ENCODE measurements at places on chromosomes 7 and 10.

DNA sequence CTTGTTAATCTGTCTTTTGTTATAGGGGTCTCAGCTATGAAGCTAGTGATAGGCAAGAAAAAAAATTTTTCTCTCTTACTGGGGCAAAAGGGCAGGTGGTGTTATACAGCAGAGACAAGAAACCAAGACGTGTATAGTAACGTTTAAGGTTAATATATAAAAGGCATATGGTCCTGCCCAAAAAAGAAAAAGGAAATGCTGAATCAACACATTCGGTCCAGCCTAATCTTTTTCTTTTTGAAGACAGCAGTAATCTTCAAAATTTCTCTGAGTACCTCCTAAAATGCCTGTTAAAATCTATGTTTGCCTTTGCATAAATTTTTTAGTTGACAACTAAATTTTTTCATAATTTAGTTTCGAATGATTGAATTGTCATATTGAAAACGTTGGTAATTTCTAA, 54.5 kb downstream of the P4HA1 start:
- no peak for DNase-seq

DNA sequence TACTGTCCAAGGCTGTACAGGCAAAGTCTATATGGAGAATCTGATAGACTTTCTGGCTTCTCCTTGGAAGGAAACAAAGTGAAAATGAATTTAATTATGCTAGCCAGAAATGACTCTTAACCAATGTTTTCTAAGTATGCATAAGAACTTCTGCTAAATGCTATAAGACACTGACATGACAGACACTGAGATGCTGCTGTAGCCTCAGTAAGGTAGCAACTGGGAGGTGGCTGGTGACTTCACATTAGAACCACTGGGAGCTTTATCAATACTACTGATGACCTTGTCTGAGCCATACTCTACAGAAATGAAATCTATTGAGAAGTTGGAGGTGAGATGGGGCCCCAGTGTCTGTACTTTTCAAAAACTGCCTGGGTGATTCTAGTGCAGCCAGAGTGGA, 188.6 kb downstream of the ZNF365 start:
- DNase-seq, result no peak

- DNase-seq, result no peak
Observed at GRCh38 chr7:80139236-80139635, 4.6 kb downstream of the GNAI1 start.

DNA sequence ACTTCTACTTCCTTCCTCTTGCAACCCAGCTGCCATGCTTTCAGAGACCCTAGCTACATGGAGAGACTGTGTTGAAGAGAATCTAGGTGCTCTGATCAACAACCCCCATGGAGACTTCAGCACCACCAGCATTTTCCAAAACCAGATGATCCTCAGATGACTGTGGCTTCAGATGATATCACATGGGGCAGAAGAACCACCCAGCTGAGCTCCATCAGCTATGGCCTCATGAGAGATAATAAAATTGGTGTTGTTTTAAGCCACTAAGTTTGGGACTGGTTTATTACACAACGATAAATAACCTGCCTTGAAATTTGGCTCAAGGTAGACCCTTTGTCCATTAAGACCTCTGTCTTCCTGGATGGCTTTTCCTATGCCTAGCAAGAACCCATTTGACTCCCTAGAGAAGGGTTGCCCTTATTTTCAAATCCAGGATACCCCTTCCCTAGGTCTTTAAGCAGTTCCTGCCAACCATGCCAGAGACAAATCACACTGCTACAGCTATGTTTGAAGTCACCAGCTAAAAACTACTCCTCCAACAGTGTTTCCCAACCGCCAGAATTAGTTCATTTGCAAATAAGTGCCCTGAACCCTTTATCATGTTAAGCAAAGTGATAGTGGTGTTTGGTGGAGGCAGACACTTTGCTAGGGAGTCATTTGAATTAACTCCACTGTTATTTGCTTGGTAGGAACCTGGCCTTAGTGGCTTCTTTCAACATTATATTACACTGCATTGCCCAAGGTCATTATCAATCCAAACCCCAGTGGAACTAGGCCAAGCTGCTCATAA, 136.9 kb upstream of the PALS2 start:
- DNase-seq, result no peak

DNA sequence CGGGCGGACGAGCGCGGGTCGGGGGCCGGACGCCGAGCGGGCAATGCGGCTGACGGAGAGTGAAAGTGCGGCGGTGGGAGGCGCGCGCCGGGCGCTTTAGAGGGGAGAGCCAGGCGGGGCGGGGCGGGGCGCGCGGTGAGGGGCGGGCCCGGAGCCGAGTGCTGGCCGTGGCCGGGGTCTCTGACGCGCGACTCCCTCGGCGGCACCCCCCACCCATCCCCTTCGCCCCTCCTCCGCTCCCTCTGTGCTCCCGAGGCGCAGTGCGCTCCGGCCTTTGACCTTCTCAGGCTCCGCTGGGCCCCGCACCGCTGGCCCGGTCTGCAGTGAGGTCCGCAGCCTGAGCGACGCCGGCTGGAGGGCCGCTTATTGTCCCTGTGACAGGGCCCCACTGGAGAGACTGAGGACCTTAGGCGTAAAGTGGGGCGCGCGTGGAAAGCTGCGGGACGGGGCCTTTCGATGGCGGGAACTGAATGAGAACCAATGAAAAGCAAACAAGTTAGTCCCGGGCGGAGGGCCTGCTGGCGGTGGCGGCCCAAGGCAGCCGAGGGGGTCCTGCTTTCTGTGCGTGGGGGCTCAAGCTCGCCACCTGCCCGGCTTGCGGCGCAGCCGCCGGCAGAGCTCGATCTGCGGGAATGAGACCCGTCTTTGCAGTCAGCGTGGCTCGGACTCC, at the start of gene CXCL12:
CXCL12 (minus strand) TSS at position 72 of the 670 bp plus-strand sequence. CDS start 92 bp downstream, outside the sequence.
- DNase-seq, result no peak

- DNase-seq, result no peak
Observed at GRCh38 chr10:80204677-80205476, 460 bp downstream of the ANXA11 start.

DNA sequence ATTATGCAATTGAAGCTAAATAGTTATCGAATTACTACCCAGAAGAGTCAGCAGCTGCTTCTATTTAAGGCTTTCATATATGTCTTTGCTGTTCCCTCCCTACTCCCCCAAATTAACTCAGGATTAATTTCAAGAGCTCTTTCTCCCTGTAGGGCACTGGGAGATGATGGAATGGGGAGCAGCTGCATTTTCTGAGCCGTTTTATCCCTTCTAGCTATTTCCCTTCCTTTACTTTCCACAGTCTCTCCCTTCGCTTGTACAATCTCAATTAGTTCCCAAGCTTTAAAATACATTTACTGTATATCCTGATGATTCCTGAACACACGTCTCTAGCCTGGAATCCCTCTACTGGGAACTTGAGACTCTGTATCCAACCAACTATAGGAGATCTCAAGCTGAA, 19.8 kb upstream of the TSPAN12 start:
- DNase-seq, result no peak

GRCh38 chr7:135745703-135746312, 2.8 kb downstream of the FAM180A start:
- no peak for DNase-seq

DNA sequence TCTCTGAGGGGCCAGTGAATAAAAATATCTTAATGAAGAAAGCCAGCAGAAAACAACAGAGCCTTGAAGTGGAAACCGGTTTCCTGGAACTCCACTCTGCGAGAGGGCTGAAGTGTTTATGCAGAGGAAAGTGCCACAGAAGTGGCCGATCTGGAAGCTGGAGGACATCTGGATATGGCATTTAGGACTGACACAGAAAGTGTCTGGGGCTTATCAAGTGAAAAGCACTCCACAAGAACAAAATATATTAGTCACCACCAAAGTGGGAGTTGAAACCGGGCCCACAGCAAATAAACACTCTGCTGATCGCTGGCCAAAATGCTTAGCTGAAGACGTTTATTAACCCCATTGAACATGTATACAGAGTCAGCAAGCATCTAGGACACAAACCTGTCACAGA, 7.8 kb downstream of the NOD1 start:
- DNase-seq, result no peak

- DNase-seq, result no peak
Observed at GRCh38 chr7:125173571-125173970, 243.9 kb upstream of the POT1 start.

DNA sequence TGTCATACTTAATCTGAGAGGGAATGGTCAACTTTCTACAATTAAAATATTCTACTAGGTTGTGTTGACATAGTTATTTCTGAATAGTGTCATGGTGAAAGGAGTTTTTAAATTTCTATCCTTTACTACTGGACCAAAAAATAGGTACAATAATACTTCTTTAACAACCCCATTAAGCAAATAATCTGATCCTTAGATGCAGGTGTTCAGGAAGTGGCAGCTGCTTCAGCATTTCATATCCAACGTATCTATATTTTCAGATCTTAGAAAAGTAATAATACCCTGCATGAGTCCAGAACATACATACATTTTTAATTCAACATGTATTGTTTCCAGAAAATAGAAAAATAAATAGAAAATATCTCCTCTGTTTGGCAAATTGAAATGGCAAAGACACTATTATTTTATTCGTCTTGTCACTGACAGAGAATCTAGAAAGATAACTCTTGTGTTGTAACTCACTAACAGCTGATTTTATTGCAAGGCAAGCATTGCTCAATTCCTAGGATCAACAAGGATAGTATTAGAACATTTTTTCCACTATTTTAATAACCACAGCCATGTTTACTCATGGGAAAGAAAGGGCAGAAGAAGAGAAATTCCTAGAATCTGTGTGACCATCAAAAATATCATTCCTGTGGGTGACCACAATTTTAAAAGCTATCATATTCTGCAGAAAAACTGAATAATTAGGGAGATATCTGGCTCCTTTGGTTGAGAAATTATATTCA, 159.3 kb upstream of the CNTNAP2 start:
- no peak for DNase-seq

DNA sequence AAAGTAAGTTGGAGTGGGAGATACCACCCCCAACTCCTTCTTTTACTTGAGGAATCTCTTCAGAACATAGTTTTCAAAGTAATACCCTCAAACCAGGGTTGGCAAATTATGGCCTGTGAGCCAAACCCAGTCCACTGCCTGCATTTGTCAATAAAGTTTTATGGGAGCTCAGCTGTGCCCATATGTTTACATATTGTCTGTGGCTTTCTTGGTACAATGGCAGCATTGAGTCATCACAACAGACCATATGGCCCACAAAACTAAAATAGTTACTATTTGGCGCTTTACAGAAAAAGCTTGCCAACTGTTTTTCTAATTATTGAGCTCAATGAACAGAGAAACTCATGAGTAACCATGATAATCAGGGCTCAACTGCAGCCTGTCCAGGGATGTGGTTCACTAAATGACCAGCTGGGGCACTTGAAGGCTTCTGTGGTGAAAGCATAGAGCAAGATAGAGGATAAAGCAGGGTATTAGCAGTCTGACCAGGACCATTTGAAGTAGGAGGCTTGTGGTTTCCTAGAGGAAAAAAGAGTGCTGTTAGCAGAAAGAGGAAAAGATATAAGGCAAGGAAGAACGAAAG, 196.0 kb upstream of the GRB10 start:
- no peak for DNase-seq

- DNase-seq, result no peak
Observed at GRCh38 chr10:110699859-110700468, 55.8 kb downstream of the RBM20 start.

GRCh38 chr10:10677479-10677878, 340.2 kb upstream of the CELF2 start:
- DNase-seq, result no peak

DNA sequence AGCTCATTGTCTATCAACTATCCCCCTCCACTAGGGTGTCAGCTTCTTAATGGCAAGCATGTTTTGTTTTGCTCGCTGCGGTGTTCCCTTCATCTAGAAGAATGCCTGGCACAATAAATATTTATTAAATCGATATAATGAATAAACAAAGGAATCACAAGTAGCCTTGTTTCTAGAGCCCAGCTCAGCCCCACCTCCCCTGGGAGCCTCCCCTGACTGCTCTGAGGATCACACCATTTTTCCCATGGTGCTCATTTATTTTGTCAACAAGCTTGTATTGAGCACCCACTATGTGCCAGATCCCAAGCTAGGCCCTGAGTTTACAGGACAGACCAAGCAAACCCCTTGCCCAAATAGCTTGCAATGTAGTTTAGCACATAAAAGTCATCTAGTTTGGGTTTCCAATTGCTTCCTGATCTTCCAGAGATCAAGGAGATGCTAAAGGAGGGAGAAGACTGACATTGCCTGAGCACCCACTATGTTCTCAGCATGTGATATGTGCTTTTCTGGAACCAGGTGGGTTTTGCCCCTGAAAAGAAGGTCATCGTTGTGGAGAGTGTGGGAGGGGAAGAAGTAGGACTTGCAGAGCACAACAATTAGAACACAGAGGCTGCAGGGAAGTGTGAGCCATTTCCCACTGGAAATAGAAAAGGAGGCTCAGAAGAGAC, 42.3 kb upstream of the GPAM start:
- DNase-seq, result no peak

- DNase-seq, result no peak
Observed at GRCh38 chr7:140369294-140369693, 29.0 kb downstream of the SLC37A3 start.

GRCh38 chr10:43983856-43984271, 335.2 kb upstream of the ZNF32 start:
- no peak for DNase-seq

- no peak for DNase-seq
Observed at GRCh38 chr10:13994932-13995331, 335.8 kb downstream of the FRMD4A start.

- DNase-seq, result no peak
Observed at GRCh38 chr10:50279489-50279888, 28.2 kb upstream of the ASAH2 start.

DNA sequence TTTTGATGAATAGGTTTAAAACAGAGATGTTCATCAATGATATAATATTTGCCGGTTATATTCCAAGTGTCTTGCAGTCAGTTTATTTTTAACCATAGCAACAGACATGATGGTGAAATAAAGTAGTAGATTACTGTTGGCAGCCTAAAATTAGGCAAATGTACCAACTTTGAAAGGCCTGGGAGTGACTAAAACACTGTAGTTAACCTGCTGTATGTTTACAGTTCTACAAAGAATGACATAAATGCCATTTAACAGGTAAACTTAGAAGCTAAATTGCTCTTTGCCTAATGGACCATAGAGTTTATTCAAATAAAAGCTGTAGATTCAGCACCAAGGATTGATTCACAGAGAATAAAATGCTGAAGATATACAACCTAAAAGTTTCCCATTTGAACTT, 64.1 kb downstream of the PHTF2 start:
- DNase-seq, result no peak

DNA sequence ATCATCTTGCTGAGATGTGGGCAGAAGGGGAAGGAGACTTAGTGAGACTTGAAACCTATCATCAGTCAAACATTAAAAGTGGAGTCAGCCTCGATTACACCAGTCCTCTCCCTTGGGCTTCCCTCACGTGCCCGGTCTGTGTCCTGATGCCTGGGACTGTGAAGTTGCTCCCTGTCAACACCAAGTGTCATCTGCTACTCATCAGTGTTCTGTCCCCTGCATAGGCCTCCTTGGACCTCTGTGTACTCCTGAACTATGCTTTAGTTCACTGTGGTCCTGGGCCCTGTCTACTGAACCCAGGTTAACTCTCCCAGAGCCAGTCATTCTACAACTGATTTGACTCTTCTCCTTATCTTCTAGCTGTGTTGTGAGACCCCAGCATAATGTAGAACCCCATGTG, 506.3 kb downstream of the TYW1 start:
- no peak for DNase-seq

Measured in NCI-H2171 (cell line).